Fibroblast of mammary gland (primary cell): ENCODE measurements at places on chromosomes 11 and 22.

DNA sequence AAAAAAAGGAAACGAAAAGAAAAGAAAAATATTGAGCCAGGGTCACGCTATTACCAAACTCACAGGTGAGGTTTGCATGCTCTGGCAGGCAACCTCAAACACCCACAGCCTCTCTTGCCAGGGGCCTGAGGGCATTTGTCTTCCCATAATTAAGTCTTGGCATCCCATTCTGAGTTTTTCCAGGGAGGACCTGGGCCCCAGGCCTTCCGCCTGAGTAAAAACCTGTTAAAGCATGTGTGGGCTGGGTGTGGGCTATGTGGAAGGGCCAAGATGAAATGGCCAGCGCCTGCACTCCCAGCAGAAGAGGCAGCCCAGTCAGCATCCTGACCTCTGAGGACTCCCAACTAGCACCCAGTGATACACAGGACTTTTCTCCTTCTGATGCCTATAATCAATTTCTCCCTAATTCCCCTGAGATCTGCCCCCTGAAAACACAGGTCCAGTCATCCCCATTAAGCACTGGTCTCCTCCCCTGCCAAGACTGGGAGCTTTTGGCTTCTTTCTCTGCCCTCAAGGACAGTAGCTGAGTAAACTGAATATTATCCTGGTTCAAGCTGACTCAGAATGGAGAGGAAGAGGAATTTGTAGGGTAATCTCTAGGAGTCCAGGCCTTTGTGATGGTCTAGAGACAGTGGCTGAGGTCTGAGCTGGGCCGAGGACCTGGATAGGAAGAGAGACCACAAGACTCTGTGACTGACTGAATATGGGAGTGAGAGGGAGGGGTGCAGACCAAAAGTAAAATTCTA is 35.6 kb upstream of the ACER3 start:
- DNase-seq: peak; percentile 76

DNA sequence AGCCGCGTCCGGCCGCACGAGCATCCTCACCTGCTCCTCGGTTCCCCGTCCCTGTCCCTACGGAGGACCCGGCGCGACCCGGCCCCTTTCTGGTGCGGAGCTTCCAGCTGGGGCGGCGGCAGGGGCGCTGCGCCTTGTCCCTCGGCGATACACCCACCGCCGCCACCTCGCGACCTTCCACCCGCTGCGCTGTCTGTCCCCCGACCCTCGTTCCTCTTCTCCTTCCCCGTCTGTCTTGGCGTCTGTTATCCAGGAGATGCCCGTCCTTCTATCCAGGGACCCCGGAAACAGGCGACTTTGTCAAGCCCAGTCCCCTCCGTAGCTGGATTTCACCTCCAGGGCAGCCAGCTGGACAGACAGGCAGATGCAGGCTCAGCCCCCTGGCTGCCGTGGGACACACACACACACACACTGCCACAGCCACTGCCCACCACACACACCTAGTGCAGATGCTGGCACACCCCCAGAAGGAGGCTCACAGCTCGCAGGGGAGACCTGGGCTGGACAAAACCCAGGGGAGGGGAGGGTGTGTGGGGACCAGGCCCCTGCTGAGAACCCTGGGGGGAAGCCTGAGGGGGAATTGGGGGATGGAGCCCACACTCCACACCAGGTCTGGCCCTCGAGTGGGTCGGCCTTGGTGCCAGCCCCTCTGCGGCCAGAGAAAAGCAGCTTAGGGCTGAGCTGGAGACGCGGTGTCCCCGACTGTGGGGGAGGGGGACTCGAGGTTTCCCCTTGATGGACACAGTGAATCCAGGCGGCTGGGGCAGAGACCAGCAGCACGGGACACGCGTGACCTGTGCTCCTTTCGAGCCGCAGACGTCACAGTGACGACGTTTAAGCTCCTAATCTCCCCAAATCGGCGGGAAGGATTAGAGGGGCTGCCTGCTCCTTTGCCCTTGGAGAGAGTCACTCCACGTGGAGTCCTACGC is 788 bp downstream of the DRD4 start:
- DNase-seq: no peak

DNA sequence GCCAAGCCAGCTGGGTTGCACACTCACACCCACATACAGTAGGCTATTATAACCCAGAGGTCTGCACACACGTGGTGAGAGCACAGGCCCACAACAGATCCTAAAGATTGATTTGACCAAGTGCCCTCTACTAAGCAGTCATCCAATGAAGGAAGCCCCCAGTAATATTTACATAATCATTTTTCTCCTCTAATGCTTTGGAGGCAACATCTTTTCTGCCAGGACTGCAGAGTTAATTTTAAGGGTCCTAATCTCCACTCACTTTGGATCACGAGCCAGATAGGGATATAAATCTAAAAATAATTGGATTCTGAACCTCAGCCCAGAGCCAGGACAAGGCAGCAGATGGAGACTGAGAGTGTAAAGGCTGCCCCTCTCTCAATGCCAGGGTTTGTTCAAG is 49.1 kb upstream of the MTNR1B start:
- DNase-seq: no peak

DNA sequence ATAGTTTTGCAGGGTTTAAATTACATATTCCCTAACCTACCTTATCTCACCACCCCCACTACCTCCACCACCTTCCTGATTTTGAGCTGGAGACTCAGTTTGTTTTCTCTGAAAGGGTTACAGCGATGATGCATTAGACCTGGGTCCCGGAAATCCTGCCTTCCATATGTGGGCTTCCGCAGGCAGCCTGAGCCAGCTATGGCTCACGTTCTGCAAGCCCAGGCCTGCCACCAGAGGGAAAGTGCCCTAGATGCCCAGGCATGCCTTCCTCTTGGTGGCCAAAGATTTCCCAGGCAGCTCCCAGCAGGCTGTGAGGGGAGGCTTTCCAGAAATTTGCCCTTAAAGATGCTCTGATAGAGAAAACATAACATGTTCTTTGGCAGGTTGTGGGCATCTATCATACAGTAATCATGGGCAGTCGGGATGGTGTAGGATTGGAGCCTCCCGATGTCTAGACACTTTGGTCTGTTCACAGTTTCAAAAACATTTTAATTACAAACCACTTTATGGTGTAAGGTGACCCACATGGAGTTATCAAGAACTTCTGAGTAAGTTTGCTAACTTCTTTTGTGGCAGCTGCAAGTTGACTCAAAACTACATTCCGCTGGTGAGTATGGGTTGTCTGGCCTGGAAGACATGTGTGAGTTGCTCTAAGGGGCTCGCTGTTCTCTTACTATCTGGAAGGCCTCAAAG is 79.3 kb downstream of the MICAL2 start:
- DNase-seq: no peak

- DNase-seq: peak; percentile 49
Measured at GRCh38 chr11:64337538-64338249, 2.3 kb upstream of the CCDC88B start.

- DNase-seq: no peak
Measured at GRCh38 chr22:45527456-45527855, 24.8 kb downstream of the FBLN1 start.

DNA sequence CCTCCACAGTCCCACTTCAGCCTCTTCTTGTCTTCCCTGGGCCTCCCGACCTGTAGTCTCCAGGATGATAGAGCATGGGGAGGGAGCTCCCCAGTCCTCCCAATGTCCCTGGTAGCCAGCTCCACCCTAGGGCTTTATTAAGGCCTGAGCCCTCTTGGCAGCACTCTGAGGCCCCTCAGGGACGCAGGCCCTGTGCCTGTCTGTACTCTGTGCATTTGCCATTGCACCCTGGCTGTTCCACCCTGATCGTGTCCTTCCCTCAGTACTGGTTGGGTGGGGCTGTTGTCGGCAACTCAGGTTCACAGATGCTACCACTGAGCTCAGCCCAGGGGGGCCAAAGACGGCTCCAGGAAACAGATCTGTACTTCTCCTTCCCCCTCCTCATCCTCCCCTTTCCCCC is 7.2 kb downstream of the SSTR3 start:
- no peak for DNase-seq

DNA sequence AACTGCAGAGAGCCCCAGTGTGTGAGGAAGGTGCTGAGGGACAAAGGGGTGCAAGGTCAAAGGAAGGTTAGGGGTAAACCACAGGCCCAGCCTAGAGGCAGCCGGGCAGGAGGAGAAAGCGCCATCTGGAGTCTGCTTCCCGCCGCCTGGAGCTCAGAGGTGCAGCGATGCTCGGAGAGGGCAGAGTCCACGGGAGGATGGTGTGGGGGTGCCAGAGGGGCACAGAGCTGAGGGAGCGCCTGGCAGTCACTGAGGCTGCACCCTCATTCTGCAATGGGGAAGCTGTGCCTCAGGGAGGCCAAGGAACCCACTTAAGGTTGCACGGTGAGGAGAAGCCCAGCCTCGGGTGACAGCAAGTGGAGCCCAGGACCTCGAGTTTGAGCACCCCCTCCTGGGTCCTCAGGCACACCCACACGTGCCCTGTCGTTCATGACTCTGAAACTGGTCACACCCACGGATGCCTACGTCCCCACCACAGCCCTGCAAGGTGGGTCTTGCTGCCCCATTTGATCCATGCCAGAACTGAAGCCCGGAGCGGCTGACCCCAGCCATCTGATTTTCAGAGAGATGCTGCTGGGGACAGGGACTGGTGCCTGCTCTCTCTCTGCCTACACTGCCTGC is 1.6 kb downstream of the IL2RB start:
- DNase-seq: no peak

DNA sequence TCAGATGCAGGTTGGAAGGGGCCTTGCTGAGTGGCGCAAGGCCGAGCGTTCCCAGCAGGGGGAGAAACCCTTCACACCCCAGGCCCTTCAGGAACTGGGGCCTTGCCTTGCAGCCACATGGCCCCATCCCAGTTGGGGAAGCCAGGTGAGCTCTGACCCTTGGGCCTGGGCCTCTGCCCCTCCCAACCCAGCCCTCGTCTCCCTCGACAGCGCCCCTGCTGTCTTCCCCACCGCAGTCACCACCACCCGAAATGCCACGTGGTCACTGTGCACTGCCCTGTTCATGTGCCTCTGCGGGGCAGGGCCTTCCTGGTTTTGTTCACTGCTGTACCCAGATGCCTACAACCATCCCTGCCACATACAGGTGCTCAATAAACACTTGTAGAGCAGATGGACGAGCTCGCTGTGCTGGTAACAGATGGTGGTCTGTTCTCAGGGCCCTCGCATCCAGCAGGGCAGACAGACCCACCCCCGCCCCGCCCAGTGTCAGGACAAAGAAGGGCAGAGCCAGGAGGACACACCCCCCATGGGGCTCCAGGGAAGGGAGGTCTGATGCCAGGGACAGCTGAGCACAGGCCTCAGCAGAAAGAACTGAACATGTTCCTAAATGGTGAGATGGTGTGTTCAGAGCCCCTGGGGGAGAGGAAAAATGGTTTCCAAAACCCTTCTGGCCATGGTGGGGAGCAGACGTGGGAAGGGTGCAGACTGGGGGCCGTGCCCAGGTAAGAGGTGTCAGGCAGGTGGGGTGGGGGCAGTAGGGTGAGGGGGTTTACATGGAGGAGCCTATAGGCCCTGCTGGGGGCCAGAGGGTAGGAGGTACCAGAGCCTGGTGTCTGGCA is 3.7 kb downstream of the POLR2L start:
- DNase-seq: no peak

DNA sequence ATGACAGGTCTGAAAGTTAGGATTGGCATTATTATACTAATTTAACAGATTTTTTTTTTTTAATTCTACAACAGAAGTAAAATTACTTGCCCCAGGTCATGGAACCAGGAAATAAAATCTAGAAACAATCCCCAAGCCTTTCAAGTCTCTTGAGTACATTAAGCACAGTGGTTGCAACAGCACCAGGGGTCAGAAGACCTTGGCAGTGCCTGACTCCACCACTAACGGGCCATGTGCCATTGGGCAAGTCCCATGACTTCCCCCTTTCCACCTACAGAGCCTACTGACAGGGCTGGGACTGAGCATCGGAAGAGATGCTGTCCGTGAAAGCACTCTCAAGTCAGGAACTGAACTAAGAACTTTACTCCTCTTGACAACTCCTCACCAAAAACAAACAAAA is 98.6 kb upstream of the AKIP1 start:
- peak; percentile 73 for DNase-seq

- DNase-seq: no peak
Measured at GRCh38 chr11:27040302-27041115, at the start of gene BBOX1. Gene BBOX1, plus strand, starts transcription at chr11:27040815. Its CDS starts 14,616 bp downstream, at chr11:27055431.

- DNase-seq: no peak
Measured at GRCh38 chr11:35141071-35141470, 2.1 kb downstream of the CD44 start.

- DNase-seq: no peak
Measured at GRCh38 chr22:27684901-27685300, 116.7 kb downstream of the MN1 start.

- peak; percentile 99 for DNase-seq
Measured at GRCh38 chr11:126113515-126113957, 50.9 kb upstream of the CDON start.

GRCh38 chr11:78210000-78210608 is 21.4 kb downstream of the USP35 start:
- no peak for DNase-seq

DNA sequence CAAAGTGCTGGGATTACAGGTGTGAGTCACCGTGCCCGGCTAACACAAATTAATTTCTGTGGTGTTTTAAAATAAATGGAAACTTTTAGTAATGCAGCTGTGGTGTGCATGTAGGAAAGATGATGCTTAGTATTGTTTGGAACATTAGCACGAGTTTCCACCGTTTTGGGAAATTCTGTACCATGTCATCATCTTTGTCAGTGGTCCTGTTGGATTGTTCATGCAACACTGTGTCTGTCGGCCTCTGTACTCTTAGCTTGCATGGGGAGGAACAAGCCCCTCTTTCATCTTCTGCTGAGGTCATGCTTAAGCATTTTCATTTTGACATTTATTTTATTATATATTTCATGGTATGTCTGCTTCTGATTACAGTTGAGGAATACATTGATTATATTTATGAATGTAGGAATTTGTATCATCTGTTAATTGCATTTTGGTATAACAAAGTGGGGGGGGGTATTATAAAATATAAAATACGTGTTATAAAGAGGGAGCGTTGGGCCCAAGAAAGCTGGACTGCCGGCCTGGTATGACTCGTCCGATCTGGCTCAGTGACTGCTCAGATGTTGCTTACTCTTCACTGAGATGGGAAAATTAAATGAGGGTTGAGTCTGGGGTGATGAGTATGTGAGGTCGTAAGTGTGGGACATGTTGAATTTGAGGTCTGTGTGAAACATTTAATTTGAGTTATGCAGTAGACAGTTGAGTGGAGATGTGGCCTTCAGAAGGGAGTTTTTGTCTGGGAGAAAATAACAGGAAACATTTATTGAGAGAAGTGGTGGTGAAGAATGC is 28.7 kb downstream of the CECR2 start:
- DNase-seq: no peak

- DNase-seq: peak; percentile 23
Measured at GRCh38 chr22:17980638-17981051, 43.7 kb downstream of the MICAL3 start.

- no peak for DNase-seq
Measured at GRCh38 chr11:120217941-120218694, 7.3 kb downstream of the OAF start.

- DNase-seq: no peak
Measured at GRCh38 chr11:111391328-111392124, 12.5 kb upstream of the POU2AF1 start.

- peak; percentile 21 for DNase-seq
Measured at GRCh38 chr11:128428935-128429334, 158.4 kb downstream of the ETS1 start.

- DNase-seq: peak; percentile 7
Measured at GRCh38 chr11:132278801-132279574, 908.6 kb downstream of the NTM start.
